ENCODE measurements at places on chromosomes 4 and X.

GRCh38 chr4:12186526-12186925, 757.8 kb upstream of the HS3ST1 start:
- DNase-seq: no peak

DNA sequence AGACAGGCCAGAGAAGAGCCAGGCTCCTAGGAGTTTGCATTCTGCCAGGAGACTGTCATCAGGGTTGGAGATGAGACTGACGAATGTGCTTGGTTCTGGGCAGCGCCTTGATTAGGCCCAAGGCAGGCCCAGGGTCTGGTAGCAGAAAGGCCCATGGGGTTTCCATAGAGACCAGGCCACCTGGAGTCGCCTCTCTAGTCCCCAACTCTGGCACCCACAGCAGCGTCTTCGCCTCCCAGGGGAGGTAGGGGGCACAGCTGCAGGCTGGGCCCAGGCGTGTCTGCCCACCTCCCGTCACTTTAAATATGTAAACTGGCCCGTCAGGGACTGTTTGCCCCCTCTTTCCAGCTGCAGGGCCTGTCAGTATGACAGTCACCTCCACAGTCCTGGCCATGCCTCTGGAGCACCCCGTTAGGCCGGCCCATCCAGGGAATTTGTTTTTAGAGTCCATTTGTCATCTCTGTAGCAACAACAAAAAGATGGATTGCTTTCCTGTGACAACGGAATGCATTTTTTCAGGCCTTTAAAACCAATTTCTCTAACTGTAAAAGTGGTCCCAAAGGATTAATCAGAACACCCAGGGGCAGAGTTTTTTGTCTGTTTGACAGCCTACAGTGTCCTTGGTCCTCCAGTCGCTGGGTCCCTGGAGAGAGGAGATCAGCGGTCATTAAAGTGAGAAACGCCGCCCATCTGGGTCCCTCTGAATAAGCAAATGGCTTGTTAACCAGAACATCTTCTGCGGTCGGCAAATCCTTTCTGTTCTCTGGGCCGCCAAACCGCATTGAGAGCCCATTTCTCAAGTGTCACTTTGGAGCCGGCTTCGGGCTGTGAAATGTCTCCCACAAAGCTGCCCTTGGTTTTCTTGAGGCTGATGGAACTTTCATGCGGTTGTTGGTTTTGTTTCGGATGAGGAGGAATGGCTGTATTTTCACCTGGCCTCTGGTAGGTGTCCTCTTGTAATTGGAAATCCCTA, 153.0 kb upstream of the PSAPL1 start:
- no peak for DNase-seq

- DNase-seq: no peak
These were observed 109.9 kb upstream of the NAP1L5 start for GRCh38 chr4:88807499-88807898.

DNA sequence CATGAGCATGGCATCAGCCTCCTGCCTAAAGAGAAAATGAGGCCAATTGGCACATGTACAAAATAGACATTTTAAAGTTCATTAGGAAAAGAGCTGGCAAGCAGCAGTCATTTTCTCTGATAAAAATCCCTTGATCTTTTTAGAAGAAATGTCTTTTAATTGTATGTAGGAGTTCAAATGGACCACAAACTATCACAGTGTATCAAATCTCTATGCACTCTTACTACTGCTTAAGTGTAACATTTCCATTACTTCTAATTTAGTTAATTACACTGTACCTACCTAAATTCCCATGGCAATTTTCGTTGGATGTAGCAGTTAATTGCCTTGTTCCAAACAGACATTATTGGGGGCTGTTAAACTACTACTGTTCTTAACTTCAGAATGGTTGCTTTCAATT, 233.7 kb upstream of the TECRL start:
- DNase-seq: no peak

DNA sequence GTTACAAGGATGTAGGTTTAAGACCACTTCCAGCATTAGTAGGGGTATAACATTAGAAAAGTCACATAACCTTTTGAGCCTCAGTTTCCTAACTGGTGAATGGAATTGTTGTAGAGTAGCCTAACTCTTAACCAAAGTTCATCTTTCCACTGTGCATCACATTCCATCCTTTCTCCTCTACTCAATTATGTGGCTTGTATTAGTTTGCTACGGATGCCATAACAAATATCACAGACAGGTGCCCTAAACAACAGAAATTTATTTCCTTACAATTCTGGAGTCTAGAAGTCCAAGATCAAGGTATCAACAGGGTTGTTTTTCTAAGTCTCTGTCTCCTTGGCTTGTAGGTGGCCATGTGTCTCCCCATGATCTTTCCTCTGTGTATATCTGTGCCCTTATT, 231.9 kb downstream of the RASL11B start:
- DNase-seq: no peak

- no peak for DNase-seq
These were observed at the start of gene KCND1 for GRCh38 chrX:48971249-48972219. KCND1 (minus strand) TSS chrX:48971844; CDS start chrX:48970271, 1,573 bp downstream.

DNA sequence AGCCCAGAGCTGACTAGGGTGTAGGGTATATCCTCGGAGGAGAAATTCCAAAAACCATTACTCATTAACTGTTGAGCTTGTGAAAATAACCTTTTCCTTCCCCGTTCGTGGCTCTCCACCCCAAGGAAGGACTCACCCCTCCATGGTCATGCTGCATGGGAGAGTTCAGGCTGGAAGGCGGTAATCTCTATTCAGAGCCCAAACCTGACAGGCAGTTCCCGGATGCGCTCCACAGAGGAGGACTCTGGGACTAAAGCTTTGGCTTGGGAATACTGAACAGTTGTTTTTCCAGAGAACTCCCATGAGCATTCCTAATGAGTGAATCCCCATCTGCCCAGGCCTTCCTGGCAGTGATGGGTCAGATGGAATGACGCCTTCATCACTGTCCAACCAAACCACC, 125.4 kb downstream of the BCOR start:
- no peak for DNase-seq

DNA sequence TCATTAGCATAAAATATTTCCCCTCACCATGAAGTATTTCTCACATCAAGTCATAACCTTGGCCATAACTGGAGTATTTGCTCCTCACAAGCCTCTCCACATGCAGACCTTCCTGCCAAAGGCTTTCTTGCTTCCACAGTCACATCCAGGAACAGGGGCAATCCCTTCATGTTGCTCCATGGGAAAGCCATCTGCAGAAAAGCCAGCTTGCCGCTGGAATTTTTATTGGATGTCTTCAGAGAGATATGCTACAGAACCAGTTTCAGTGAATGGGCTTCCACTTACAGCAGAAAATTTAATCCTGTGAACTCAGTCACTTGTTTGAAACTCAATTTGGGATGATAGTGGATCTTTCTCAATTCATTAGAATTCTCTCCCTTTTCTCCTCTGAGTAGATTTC, 3.2 kb upstream of the CDKN2AIP start:
- no peak for DNase-seq

DNA sequence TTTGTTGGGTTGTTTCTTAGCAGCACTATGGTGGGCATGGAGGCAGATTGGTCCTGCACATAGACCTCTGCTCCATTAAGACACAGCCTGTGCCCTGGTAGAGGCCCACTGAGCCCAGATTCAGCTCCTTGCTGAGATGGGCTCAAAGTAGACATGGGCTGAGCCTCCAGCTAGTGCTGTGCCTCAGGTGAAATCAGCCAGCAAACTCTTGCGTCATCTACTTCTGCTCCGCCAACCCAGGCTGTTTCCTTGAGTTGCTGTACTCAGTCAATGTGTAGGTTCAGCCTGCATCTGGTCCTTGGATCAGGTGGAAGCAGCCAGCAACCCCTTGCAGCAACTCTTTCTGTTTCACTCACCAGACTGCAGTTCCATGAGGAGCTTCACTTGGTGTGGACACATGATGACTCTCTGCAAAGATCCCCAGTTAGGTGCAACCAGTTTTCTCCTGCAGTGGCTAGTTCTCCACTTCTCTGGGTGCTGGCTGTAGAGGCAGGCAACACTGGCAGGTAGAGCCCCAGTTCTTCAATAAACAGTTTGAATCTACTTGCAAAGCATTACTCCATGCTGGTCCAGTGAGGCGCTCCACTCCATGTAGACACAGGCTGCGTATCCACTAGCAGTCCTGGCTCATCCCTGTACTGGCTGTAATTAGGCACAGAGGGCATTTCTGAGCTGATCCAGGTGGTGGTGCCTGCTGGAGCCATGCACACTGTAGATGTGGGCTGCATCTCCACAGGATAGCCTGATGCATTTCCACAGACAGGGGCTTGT, 199.0 kb upstream of the MAMLD1 start:
- no peak for DNase-seq

GRCh38 chrX:39667191-39667590, 430.6 kb downstream of the BCOR start:
- no peak for DNase-seq

GRCh38 chr4:74133786-74134499, 24.0 kb upstream of the MTHFD2L start:
- DNase-seq: peak; percentile 14

DNA sequence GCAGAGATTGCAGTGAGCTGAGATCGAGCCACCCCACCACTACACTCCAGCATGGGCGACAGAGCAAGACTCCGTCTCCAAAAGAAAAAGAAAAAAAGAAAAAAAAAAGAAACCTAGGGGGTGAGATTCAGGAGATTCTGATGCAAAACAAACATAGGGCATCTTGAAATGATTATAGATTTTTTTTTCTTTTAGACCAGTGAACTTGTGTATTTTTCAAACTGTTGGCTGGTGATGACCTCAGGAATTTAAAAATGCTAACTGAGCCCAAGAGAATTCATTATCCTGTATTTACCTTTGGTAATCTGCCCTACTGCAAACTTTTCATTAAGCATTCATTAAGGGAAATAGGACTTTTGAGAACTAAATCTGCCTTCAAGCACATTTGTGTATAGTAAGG, 20.6 kb downstream of the ATP10D start:
- no peak for DNase-seq

DNA sequence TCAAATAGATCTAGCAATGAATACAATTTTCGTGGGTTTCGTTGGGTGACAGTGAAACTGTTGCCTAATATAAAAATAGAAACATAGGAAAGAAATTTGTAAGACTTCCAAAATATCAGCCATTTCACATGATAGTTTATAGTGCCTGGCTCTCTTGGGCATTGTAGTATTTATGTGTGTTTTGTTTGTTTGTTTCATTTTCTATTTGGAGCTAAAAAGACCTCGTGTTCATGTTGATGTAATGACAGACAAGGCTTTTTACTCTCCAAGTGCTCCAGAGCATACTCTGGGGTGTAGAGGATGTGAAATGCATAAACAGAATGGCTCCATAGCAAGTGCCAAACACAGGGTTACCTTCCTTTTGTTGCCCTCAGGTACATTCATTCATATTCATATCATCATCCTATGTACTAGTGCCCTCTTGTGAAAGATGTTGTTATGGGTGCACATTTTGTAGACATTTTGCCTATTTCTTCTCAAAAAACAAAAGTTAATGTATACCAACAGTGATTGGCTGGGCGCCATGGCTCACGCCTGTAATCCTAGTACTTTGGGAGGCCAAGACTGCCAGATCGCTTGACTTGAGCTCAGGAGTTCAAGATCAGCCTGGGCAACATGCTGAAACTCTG, 100.7 kb upstream of the AMOT start:
- DNase-seq: no peak

- DNase-seq: no peak
These were observed 258.1 kb upstream of the NEIL3 start for GRCh38 chr4:177051473-177052060.

DNA sequence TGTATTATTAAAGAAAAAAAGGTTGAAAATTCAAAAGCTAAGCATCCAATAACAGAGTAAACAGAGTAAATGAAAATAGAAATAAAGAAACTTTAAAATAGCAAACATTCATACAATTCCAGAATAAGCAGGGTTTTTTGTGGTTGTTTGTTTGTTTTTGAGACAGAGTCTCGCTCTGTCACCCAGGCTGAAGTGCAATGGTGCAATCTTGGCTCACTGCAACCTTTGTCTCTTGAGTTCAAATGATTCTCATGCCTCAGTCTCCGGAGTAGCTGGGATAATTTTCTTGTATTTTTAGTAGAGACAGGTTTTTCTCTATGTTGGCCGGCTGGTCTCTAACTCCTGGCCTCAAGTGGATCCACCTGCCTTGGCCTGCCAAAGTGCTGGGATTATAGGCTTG, 6.6 kb upstream of the THOC2 start:
- DNase-seq: no peak

GRCh38 chrX:98480606-98481005, 1596.9 kb downstream of the RPA4 start:
- DNase-seq: no peak

- DNase-seq: no peak
These were observed 38.7 kb upstream of the SH3KBP1 start for GRCh38 chrX:19926095-19926494.

GRCh38 chr4:71184195-71184781, 154.5 kb upstream of the SLC4A4 start:
- DNase-seq: peak; percentile 23

- DNase-seq: no peak
These were observed 13.7 kb downstream of the PITX2 start for GRCh38 chr4:110609044-110609750.

DNA sequence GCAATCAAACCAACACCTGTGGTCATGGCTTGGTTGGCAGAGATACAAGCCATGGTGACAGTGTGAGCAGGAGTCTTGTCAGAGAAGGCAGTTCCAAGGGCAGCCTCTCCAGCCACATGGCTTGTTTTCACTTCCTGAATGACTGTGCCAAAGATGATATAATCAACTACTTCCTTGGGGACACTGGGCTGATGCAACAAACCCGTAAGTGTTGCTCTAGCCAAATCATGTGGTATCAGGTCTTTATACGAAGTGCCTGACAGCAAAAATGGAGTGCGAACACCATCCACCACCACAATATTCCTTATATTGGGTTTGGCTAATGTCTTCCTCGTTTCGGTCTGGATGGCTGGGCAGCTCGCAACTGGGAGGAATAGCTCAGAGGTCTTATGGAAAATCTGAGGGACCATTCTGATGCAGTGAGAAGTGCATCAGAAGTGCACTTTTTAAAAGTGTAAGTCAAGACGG, 922.0 kb downstream of the NLGN4X start:
- DNase-seq: no peak

GRCh38 chrX:17453788-17454187, 78.8 kb downstream of the NHS start:
- no peak for DNase-seq

DNA sequence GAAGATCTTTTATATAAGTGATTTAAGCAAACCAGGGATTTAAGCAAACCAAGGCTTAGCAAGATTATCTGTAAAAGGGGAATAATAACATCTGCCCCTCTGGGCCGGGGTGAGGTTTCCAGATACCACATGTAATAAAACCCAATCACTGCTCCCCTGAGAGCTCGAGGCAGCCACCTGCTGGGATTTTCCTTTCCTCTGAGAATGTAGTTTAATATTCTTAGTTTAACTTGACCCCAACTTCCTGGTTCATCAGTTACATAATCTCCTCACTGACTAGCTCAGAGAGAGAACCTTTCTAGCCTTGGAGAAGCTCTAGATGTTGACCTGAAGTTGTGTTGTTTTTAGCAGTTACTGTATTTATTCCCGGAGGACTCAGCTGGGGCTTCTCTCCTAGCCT, 322.4 kb downstream of the ARHGAP10 start:
- DNase-seq: no peak

Measured in activated T-cell treated with anti-CD3 and anti-CD28 coated beads, Interleukin-2, amount 50 U/mL, for 4 hours (primary cell).